ENCODE measurements at places on chromosomes 12 and 14. TPM values are rescaled to one million over a fixed set of nuclear protein-coding genes. Genes with fewer than 3 reads are reported as not detected.

Gene KRT78
- not detected for total RNA-seq

Gene MYBPC1
- not detected for total RNA-seq

Gene OTX2
- 30.1 TPM for total RNA-seq

Gene GPR68
- total RNA-seq = 0.28 TPM

Gene TDRD9
- total RNA-seq = 0.17 TPM

Gene SERPINA9
- not detected for total RNA-seq

Gene ANKRD9
- total RNA-seq = 63.8 TPM

Gene OR11H7
- total RNA-seq = not detected

Gene AMDHD1
- 1.1 TPM for total RNA-seq

Gene FGD6
- 24.2 TPM for total RNA-seq

GRCh38 chr14:68191567-68192321 is 372.2 kb downstream of the RAD51B start:
- no peaks in the 10 kb centered on the region for H3K36me3 ChIP-seq
- peaks cover 43% of the 10 kb centered on the region for H3K4me1 ChIP-seq
- no peak for DNase-seq
- no peak overlapping the region for H3K4me3 ChIP-seq

DNA sequence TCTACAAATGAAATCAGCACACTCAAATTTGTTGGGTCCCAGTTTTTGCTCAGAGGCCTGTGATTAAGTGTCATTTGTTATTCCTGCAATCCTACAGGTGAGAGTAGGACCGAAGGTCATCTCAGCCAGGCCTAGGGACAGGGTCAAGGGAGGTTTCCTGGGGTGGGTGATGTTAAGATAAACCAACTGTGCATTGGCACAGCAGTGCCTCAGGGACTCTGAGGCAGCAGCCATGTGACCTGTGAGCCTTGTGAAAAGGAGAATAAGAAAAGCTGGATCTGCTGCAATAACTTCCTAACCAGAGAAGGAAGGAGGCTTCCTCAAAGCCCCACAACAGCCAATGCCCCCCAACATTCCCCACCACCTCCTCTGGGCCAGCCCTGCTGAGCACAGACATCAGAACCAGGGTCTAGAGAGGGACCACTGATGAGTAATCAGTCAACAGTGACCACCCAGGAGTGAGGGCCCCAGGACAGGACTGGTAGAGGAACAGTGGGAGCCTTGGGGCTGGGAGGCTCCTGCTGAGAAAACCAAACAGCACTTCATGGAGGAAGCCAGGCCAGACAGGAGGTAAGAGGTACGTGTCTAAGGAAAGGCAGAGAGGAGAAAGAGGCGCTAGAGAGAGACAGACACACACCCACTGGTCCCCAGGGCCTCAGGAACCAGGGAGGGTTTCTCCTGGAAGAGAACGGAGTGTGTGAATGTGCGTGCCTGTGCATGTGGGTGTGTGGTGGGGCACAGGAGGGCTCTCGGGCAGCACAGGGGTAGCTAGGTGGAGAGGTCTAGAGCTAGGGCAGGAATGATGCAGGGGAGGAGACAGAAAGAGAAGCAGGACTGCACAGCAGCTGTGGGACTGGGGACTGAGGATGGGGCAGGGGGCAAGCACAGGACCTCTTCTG is 82.4 kb downstream of the ITPK1 start:
- H3K27ac ChIP-seq = peak overlapping the region; percentile 97
- H3K36me3 ChIP-seq = no peaks in the 10 kb centered on the region
- H3K4me1 ChIP-seq = peaks cover 59% of the 10 kb centered on the region
- no peak for DNase-seq
- no peak overlapping the region for H3K4me3 ChIP-seq

- no peak overlapping the region for H3K27ac ChIP-seq
- no peaks in the 10 kb centered on the region for H3K36me3 ChIP-seq
- no peaks in the 10 kb centered on the region for H3K4me1 ChIP-seq
- H3K4me3 ChIP-seq = no peak overlapping the region
Measured at GRCh38 chr12:113002155-113002554, 23.8 kb downstream of the OAS2 start.

- peaks cover 5% of the 10 kb centered on the region for H3K4me1 ChIP-seq
- no peaks in the 10 kb centered on the region for H3K27me3 ChIP-seq
- H3K36me3 ChIP-seq = no peaks in the 10 kb centered on the region
- H3K4me3 ChIP-seq = no peak overlapping the region
- no peak for DNase-seq
- no peak overlapping the region for H3K27ac ChIP-seq
Measured at GRCh38 chr12:26239852-26240815, 44.8 kb downstream of the SSPN start.

- no peak for DNase-seq
- no peak overlapping the region for H3K27ac ChIP-seq
- H3K27me3 ChIP-seq = peaks cover 85% of the 10 kb centered on the region
- H3K4me3 ChIP-seq = no peak overlapping the region
Measured at GRCh38 chr14:92917956-92918355, 5.0 kb upstream of the CHGA start.

DNA sequence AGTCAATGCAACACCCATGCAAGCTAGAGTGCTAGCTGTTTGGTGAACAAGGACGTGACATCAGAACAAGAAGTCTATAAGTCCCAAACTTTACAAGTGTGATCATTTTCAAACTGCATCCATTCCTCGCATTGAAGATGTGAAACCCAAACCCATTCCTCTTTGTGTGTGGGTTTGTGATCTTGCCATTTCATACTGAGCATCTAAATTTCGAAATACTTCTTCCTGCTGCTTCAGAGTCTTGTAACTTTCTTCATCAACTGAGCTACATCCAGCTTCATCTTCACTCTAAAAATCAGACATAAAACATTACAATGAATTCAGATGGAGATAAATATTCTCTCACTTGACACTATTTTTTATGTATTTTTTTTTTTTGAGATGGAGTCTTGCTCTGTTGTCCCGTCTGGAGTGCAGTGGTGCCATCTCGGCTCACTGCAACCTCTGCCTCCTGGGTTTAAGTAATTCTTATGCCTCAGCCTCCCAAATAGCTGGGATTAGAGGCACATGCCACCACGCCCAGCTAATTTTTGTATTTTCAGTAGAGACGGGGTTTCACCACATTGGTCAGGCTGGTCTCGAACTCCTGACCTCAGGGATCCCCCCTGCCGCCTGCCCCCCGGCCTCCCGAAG is 4.8 kb upstream of the ZCCHC8 start:
- no peak overlapping the region for H3K27ac ChIP-seq
- peaks cover 64% of the 10 kb centered on the region for H3K36me3 ChIP-seq
- DNase-seq = no peak
- H3K27me3 ChIP-seq = no peaks in the 10 kb centered on the region

- H3K27ac ChIP-seq = no peak overlapping the region
- H3K4me3 ChIP-seq = no peak overlapping the region
- no peak for DNase-seq
- H3K36me3 ChIP-seq = no peaks in the 10 kb centered on the region
- H3K27me3 ChIP-seq = no peaks in the 10 kb centered on the region
Measured at GRCh38 chr12:72338437-72338836, 66.3 kb downstream of the TRHDE start.

DNA sequence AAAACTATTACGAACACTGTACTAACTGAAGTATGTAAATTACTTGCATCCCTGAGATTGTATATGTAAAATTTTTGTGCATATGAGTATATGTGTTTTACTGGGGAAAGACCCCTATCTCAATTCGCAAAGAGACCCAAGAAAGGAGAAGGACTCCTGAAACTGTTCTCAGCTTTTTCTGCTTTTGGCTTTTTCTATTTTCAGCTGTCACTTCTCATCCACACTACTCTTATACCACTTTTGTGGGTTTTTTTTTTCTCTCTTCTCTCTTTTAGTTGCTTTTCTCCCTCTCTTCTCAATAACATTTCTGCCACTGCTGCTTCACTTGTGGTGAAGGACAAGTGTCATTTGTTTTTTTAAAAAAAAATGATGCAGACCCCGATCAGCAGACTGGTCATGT is 39.8 kb downstream of the NIN start:
- DNase-seq = no peak
- H3K27ac ChIP-seq = no peak overlapping the region
- 0 out of 2 replicates have a peak, but pooled peaks cover 5% of the 10 kb centered on the region for H3K36me3 ChIP-seq
- H3K4me3 ChIP-seq = no peak overlapping the region
- H3K27me3 ChIP-seq = no peaks in the 10 kb centered on the region
- peaks cover 28% of the 10 kb centered on the region for H3K4me1 ChIP-seq

DNA sequence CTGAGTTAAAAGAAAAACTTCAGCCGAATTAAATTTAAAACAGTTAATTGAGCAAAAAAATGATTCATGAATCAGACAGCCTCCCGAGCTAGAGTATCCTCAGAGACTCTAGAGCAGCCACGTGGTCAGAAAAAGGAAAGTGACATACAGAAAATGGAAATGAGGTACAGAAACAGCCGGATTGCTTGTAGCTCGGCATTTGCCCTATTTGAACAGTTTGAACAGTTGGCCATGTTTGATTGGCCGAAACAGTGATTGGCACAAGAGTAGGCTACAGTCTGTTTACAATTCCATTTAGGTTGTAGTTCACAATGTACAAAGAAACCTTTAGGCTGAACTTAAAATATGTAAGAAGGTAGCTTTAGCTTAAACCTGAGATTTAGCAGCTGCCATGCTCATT is 12.9 kb upstream of the OXA1L start:
- H3K27ac ChIP-seq = no peak overlapping the region
- no peaks in the 10 kb centered on the region for H3K36me3 ChIP-seq
- peaks cover 8% of the 10 kb centered on the region for H3K4me1 ChIP-seq
- no peak overlapping the region for H3K4me3 ChIP-seq
- DNase-seq = no peak

- H3K27me3 ChIP-seq = no peaks in the 10 kb centered on the region
- no peak overlapping the region for H3K4me3 ChIP-seq
Measured at GRCh38 chr12:119678459-119678858, 10.5 kb downstream of the PRKAB1 start.

- H3K4me3 ChIP-seq = no peak overlapping the region
- DNase-seq = no peak
- H3K4me1 ChIP-seq = peaks cover 23% of the 10 kb centered on the region
- peaks cover 13% of the 10 kb centered on the region for H3K36me3 ChIP-seq
- H3K27me3 ChIP-seq = peaks cover 4% of the 10 kb centered on the region
- no peak overlapping the region for H3K27ac ChIP-seq
Measured at GRCh38 chr14:85217412-85217811, 312.5 kb upstream of the FLRT2 start.

DNA sequence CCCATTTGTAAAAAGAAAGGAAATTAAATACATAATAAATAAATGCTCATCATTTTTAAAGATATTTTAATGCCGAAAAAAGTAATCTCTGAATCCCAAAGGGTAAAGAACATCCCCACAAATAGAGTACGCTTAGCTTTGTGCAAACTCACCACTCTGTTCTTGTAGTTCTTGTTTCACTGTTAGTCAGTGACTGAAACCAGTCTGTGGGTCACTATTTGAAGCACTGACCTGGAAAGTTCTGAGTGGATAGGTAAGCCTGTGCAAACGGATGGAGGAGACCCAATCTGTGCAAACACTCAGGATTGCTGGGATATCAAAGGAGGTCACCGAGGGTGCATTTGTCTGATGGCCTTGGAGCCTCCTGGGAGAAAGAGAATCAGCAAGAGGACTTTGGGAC is 68.1 kb upstream of the TSPAN11 start:
- H3K27me3 ChIP-seq = no peaks in the 10 kb centered on the region
- H3K27ac ChIP-seq = no peak overlapping the region
- no peaks in the 10 kb centered on the region for H3K36me3 ChIP-seq
- DNase-seq = no peak

DNA sequence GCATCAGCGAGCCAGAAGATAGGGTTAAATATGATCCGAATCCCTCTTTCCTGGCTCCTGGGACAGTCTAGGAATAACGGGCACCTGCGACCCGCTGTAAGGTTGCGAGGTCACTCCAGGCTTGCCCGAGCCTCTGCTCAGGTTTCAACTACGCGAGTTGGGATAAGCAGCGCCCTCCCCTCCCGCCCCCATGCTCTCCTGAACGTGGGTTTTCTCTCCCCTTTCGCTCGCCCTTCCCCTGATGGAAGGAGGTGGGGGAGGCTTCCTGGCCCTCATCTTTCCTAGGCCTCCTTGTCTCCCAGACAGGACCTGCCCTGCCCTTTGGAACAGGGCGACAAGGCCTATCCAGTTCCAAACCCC is 753 bp upstream of the ATP5MC2 start:
- DNase-seq = peak; percentile 69
- H3K27me3 ChIP-seq = no peaks in the 10 kb centered on the region
- H3K27ac ChIP-seq = peak overlapping the region; percentile 98
- peak overlapping the region; percentile 95 for H3K4me3 ChIP-seq
- H3K4me1 ChIP-seq = peaks cover 42% of the 10 kb centered on the region
- H3K36me3 ChIP-seq = peaks cover 30% of the 10 kb centered on the region

- no peak overlapping the region for H3K4me3 ChIP-seq
- H3K36me3 ChIP-seq = peaks cover 2% of the 10 kb centered on the region
- H3K27ac ChIP-seq = no peak overlapping the region
- DNase-seq = no peak
- H3K27me3 ChIP-seq = no peaks in the 10 kb centered on the region
Measured at GRCh38 chr14:57749267-57749666, 116.6 kb downstream of the SLC35F4 start.

DNA sequence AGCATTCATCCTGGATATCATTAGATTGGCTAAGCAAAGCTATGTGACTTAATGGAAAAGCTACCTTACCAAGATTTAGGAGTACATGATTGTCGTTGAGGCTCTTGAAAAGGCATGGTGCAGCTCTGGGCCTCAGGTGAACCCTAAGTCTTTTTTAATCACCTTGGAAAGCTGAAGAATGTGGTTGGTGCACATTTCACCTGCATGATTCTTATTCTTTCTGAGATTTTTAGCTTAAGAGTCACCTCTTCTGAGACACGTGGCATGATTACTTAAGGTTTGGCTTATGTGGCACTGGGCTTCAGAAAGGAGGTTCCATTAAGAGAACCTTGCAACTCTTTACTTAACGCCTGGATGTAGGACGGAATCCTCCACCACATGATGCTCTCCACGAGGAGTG is 498.5 kb downstream of the TMEM117 start:
- peaks cover 6% of the 10 kb centered on the region for H3K36me3 ChIP-seq
- H3K27me3 ChIP-seq = no peaks in the 10 kb centered on the region
- H3K27ac ChIP-seq = no peak overlapping the region
- H3K4me3 ChIP-seq = no peak overlapping the region
- no peaks in the 10 kb centered on the region for H3K4me1 ChIP-seq

GRCh38 chr14:35991356-35991755 is 165.2 kb downstream of the BRMS1L start:
- no peaks in the 10 kb centered on the region for H3K27me3 ChIP-seq
- no peaks in the 10 kb centered on the region for H3K36me3 ChIP-seq
- no peak overlapping the region for H3K4me3 ChIP-seq

- H3K27me3 ChIP-seq = no peaks in the 10 kb centered on the region
- H3K36me3 ChIP-seq = no peaks in the 10 kb centered on the region
- H3K4me1 ChIP-seq = no peaks in the 10 kb centered on the region
Measured at GRCh38 chr14:24903337-24903736, 146.6 kb downstream of the STXBP6 start.

- peaks cover 54% of the 10 kb centered on the region for H3K36me3 ChIP-seq
- DNase-seq = no peak
- no peak overlapping the region for H3K27ac ChIP-seq
Measured at GRCh38 chr12:127750076-127750840, 516.7 kb upstream of the TMEM132C start.

GRCh38 chr14:59154373-59154772 is 34.1 kb upstream of the DAAM1 start:
- H3K4me1 ChIP-seq = peaks cover 8% of the 10 kb centered on the region
- no peak overlapping the region for H3K4me3 ChIP-seq
- H3K36me3 ChIP-seq = no peaks in the 10 kb centered on the region
- no peaks in the 10 kb centered on the region for H3K27me3 ChIP-seq
- no peak for DNase-seq

Data from WTC11 (cell line).